Hepatocyte (in vitro differentiated cells): ENCODE measurements at places on chromosomes 2 and 18. TPM values are rescaled to one million over a fixed set of nuclear protein-coding genes. Genes with fewer than 3 reads are reported as not detected.
A peak's percentile ranks its signal among the peaks of the same experiment; 100 is the strongest.

Gene CDK5R2
- 0.08 and 0.37 TPM in 2 replicates for total RNA-seq

Gene EVA1A
- 30.8 and 36.2 TPM in 2 replicates for total RNA-seq

Gene LIMS3
- total RNA-seq = 0.60 and 1.4 TPM in 2 replicates

Gene SPIRE1
- 18.9 and 21.0 TPM in 2 replicates for total RNA-seq

GRCh38 chr2:61380056-61380881 lies 90.6 kb downstream of the USP34 start:
- H3K27me3 ChIP-seq = no peaks in the 10 kb centered on the region
- DNase-seq = peak; percentile 8
- no peak overlapping the region for H3K4me3 ChIP-seq
- H3K4me1 ChIP-seq = no peaks in the 10 kb centered on the region
- peak overlapping the region; percentile 49 for H3K27ac ChIP-seq

Gene FIGN
- 4.5 and 6.0 TPM in 2 replicates for total RNA-seq

Gene ARHGAP15
- total RNA-seq = 0.17 and 1.0 TPM in 2 replicates

GRCh38 chr2:68044099-68044498 lies 18.7 kb downstream of the C1D start:
- no peak for DNase-seq
- H3K36me3 ChIP-seq = no peaks in the 10 kb centered on the region
- H3K27ac ChIP-seq = peak overlapping the region; percentile 73
- no peaks in the 10 kb centered on the region for H3K27me3 ChIP-seq
- H3K4me1 ChIP-seq = peaks cover 9% of the 10 kb centered on the region
- H3K4me3 ChIP-seq = no peak overlapping the region

DNA sequence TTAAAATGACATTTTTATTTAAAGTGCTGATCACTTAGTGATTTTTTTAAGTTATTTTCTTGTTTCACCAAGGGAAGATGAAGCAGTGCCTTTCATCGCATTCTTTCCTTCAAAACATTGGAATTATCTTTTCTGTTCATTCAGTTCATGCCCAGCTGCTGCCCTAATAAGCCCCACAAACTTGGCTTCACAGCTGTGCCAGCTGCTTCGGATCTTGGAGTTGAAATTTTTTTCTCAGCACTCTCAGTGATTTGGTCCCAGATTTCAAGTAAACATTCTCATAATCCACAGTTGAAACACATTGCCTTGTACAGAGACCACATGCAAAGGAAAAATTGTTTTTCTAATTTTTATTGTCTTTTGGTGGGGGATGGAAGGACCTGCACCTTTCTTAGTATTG lies 353.3 kb upstream of the LRP1B start:
- no peaks in the 10 kb centered on the region for H3K36me3 ChIP-seq
- H3K27ac ChIP-seq = no peak overlapping the region
- DNase-seq = no peak
- H3K27me3 ChIP-seq = no peaks in the 10 kb centered on the region
- H3K4me3 ChIP-seq = no peak overlapping the region

- no peaks in the 10 kb centered on the region for H3K4me1 ChIP-seq
- no peak overlapping the region for H3K4me3 ChIP-seq
- H3K36me3 ChIP-seq = no peaks in the 10 kb centered on the region
- no peaks in the 10 kb centered on the region for H3K27me3 ChIP-seq
These were observed 265.7 kb upstream of the NT5C1B start for GRCh38 chr2:18855027-18855426.

Gene VAMP8
- total RNA-seq = 50.7 and 70.4 TPM in 2 replicates

DNA sequence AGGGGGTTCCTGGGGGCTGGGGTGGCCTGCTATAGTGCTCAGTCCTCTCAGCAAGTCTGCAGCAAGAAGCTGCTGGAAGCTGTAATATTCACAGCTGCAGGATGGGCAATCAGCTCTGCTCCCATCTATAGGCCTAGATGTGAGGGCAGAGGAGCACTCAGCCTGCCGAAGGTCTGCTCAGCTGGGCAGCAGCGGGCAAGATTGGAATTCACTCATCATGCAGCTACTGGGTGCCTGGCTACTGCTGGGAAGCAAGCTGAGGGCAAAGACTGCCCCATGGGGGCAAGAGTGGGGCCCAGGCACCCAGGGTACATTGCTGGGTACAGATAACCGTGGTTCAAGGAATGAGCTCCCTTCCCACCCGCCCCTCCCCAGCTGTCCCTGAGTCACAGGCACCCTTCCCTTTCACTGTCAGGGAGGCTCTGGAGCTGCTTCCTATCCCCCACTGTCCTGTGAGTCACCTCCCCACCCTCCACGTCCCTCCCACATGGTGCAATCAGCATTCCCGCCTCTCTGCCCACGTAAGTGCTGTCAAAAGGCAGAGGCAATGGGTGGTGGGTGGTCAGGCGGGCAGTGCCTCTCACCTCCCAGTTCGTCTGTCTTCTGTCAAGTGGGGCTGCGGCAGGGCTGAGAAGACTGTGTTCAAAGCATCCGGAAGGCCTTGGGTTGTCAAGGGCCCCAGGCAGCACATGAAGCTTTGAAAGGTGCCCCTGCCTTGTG lies 169.2 kb downstream of the TRIM43 start:
- no peak overlapping the region for H3K4me3 ChIP-seq
- H3K27me3 ChIP-seq = no peaks in the 10 kb centered on the region
- H3K27ac ChIP-seq = no peak overlapping the region
- H3K36me3 ChIP-seq = no peaks in the 10 kb centered on the region
- no peaks in the 10 kb centered on the region for H3K4me1 ChIP-seq

Gene KCNIP3
- total RNA-seq = 2.1 and 6.1 TPM in 2 replicates

Gene APCDD1
- total RNA-seq = 69.6 and 80.8 TPM in 2 replicates

GRCh38 chr18:59701272-59701671 lies 4.0 kb upstream of the CCBE1 start:
- H3K27ac ChIP-seq = no peak overlapping the region
- DNase-seq = no peak
- H3K4me1 ChIP-seq = peaks cover 19% of the 10 kb centered on the region
- no peaks in the 10 kb centered on the region for H3K36me3 ChIP-seq

Gene ALS2
- 32.6 and 34.9 TPM in 2 replicates for total RNA-seq

Gene MAP3K19
- 1.1 TPM in 1 of 2 replicates, not detected in the other for total RNA-seq

GRCh38 chr2:127932199-127932876 lies 46.6 kb upstream of the AMMECR1L start:
- no peaks in the 10 kb centered on the region for H3K36me3 ChIP-seq
- no peak overlapping the region for H3K27ac ChIP-seq
- peak; percentile 19 for DNase-seq
- H3K4me3 ChIP-seq = no peak overlapping the region
- H3K27me3 ChIP-seq = no peaks in the 10 kb centered on the region

DNA sequence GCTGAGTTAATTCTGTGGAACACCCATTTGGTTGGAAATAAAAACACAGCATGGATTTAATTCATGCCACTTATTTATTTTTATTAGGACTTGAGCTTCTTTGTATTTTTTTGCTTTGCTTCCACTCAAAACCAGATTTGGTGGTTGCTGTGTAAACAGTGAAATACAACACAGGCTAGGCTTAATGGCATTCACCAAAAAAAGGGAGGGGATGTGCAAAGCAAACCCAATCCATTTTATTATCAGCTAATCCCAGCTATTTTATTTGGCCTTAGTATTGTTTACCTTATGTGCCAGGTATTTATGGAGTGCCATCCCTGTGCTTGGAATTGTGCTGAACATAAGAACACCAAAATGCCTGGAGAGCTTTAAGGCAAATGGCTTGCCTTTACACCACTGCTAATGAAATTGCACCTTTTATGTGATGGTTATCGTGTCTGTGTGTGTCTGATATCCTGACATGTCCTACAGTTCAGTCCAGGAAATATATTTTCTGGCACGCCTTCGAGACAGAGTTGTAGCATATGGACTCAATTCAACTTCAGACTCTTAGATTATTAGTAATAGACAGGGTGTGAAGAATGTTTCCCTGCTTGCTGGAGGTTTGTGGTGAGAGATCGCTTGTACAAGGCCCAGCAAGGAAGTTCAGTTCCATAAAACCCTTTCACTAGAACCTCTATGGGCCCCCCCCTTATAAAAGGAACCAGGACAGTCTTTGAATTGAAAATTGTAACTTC lies 99.6 kb downstream of the PRPF40A start:
- H3K4me1 ChIP-seq = peaks cover 7% of the 10 kb centered on the region
- peak overlapping the region; percentile 52 for H3K27ac ChIP-seq
- no peak for DNase-seq
- H3K4me3 ChIP-seq = no peak overlapping the region

- no peak overlapping the region for H3K27ac ChIP-seq
- H3K4me3 ChIP-seq = no peak overlapping the region
- H3K4me1 ChIP-seq = no peaks in the 10 kb centered on the region
- no peak for DNase-seq
- H3K36me3 ChIP-seq = no peaks in the 10 kb centered on the region
- no peaks in the 10 kb centered on the region for H3K27me3 ChIP-seq
These were observed 37.0 kb upstream of the IGFBP5 start for GRCh38 chr2:216732334-216732733.

DNA sequence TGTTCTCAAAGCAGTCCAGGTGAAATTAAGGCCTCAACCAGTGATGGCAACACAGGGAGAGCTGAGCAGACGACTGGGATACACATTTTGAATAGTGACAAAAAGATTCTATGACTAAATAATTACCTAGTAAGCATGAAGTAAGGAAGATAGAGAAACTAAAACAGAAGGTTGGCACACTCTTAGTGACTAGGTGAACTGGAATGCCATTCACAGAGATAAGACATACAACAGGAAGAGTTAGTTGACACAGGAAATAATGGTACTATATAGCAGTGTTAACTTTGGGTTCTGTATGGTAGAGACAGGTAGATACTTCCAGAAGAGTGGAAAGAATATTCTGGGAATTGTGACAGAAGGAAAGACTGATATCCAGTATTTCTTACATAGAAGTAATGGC lies 181.8 kb upstream of the NT5C1B start:
- H3K27me3 ChIP-seq = no peaks in the 10 kb centered on the region
- H3K4me1 ChIP-seq = no peaks in the 10 kb centered on the region
- H3K27ac ChIP-seq = no peak overlapping the region
- H3K4me3 ChIP-seq = no peak overlapping the region

Gene CCDC85A
- total RNA-seq = 2.5 and 3.0 TPM in 2 replicates

DNA sequence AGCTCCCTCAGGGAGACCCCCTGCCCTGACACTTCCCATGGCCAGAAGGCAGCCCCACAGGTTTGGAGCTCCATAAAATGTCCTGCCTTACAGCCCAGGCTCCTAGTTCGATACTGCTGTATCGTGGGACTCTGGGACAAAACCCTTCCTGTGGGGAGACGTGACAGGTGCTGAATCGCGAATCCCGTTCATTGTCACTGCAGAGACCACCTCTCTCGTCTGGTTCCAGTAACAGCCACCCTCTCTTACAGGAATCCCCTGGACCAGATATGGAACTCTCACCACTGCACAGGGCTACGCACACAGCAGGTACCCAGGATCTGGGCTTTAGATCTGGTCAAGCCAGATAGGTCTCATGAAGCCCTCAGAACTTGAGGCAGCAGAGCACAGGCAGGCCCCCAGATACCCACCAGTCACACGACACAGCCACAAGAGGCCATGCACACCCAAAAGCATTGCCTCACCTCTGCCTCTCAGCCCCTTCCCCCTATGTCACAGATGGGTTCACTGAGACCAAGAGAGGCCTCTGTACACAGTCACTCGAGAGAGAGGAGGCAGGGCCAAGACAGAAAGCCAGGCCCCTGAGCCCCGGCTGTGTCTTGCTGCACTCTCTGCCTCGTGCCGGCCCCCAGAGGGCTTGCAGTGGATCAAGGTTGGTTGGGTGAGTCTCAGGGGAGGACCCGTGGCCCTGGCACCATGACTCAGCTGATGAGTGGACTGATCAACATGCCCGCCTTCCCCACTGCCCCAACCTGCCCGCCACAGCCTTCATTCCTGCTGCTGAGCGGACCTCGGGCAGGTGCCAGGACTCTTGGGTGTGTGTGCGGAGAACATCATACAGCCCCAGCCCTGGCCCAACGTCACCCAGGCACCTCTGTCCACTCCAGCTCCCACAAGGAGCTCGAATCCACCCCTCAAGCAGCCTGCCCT lies 7.6 kb downstream of the SDC1 start:
- no peak for DNase-seq
- no peak overlapping the region for H3K4me3 ChIP-seq
- peaks cover 52% of the 10 kb centered on the region for H3K4me1 ChIP-seq
- no peaks in the 10 kb centered on the region for H3K36me3 ChIP-seq
- H3K27me3 ChIP-seq = no peaks in the 10 kb centered on the region

DNA sequence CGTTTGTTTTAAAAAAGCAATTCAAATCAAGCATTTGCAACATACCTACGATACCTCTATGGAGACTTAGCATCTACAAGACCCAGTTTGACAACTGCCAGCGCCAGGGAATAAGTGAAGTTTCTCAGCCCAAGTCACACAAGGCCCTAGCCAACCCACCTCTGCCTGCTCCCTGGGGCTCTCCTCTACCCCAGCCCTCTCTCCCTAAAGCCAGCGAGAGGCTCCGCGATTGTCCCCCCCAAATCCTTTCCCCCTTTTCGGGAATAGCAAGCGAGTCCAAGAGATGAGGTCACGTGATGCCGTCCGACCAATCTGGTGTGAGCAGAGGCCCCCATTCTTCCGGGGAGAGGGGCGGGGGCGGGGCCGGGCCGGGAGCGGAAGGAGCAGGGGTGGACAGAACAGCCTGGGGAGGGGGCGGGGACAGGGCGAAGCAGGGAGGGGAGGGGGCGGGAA lies 102.2 kb upstream of the RAB6C start:
- H3K27me3 ChIP-seq = no peaks in the 10 kb centered on the region
- H3K27ac ChIP-seq = peak overlapping the region; percentile 74
- peak overlapping the region; percentile 58 for H3K4me3 ChIP-seq
- no peaks in the 10 kb centered on the region for H3K36me3 ChIP-seq
- peak; percentile 96 for DNase-seq

GRCh38 chr2:239035361-239035814 lies 187.5 kb downstream of the TWIST2 start:
- no peak overlapping the region for H3K4me3 ChIP-seq
- H3K4me1 ChIP-seq = no peaks in the 10 kb centered on the region
- H3K36me3 ChIP-seq = no peaks in the 10 kb centered on the region
- H3K27ac ChIP-seq = no peak overlapping the region
- peak; percentile 55 for DNase-seq

DNA sequence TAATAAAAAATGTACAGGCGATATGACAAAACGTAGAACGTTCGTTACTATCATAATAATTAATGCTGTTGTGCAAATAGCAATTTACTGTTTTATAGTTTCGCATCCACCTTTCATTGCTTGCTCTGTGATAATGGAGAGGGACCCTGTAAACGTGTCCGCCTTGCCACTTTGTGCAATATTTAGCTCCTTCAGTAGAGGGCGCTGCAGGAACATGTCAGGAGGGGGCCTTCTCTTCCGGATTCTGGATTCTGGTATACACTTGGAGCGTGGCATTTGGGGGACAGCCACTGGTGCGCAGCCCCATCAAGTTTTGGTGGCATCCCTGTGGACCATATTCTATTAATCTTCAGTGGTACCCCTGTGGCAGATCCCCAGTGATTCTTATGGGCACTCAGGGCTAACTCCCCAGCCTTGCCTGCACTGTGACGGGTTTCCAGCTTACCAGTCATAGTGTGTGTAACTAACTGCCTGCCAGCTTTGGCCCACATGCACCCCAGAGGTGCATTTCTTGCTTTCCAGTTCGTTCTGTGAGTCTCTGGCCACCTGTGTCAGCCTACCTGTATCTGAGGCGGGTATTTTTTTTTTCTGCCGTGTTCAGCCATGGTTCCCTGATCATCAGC lies 140.3 kb downstream of the CYRIA start:
- H3K27me3 ChIP-seq = no peaks in the 10 kb centered on the region
- no peak overlapping the region for H3K27ac ChIP-seq
- DNase-seq = peak; percentile 25
- peaks cover 12% of the 10 kb centered on the region for H3K4me1 ChIP-seq
- no peak overlapping the region for H3K4me3 ChIP-seq

Gene ELMOD3
- total RNA-seq = 17.6 and 25.1 TPM in 2 replicates

GRCh38 chr2:101063352-101064124 lies 61.4 kb downstream of the RPL31 start:
- no peaks in the 10 kb centered on the region for H3K36me3 ChIP-seq
- DNase-seq = no peak
- no peaks in the 10 kb centered on the region for H3K27me3 ChIP-seq
- peaks cover 9% of the 10 kb centered on the region for H3K4me1 ChIP-seq

Gene TMEM37
- total RNA-seq = 52.6 TPM in 2 replicates

Gene GAL3ST2
- 0.20 and 0.53 TPM in 2 replicates for total RNA-seq
